ENCODE measurements at places on chromosomes 13 and 19. TPM values are rescaled to one million over a fixed set of nuclear protein-coding genes. Genes with fewer than 3 reads are reported as not detected.

The ADPRHL1 gene
- total RNA-seq, result 3.6 TPM

GRCh38 chr19:30224689-30225606 lies 147.2 kb upstream of the ZNF536 start:
- H3K27me3 ChIP-seq, result peaks cover 34% of the 10 kb centered on the region
- peak; percentile 60 for DNase-seq
- H3K4me3 ChIP-seq, result peak overlapping the region; percentile 60
- peak overlapping the region; percentile 60 for H3K27ac ChIP-seq
- no peaks in the 10 kb centered on the region for H3K36me3 ChIP-seq
- H3K4me1 ChIP-seq, result peaks cover 46% of the 10 kb centered on the region

- no peak for DNase-seq
- no peak overlapping the region for H3K4me3 ChIP-seq
- no peaks in the 10 kb centered on the region for H3K27me3 ChIP-seq
Observed at GRCh38 chr19:35018379-35018778, 11.9 kb upstream of the SCN1B start.

GRCh38 chr13:33380487-33381079 lies 95.0 kb upstream of the STARD13 start:
- no peaks in the 10 kb centered on the region for H3K4me1 ChIP-seq
- DNase-seq, result no peak
- no peak overlapping the region for H3K27ac ChIP-seq
- no peaks in the 10 kb centered on the region for H3K27me3 ChIP-seq

GRCh38 chr19:46052896-46053295 lies 12.1 kb upstream of the IGFL4 start:
- no peaks in the 10 kb centered on the region for H3K4me1 ChIP-seq
- DNase-seq, result no peak
- no peak overlapping the region for H3K4me3 ChIP-seq

DNA sequence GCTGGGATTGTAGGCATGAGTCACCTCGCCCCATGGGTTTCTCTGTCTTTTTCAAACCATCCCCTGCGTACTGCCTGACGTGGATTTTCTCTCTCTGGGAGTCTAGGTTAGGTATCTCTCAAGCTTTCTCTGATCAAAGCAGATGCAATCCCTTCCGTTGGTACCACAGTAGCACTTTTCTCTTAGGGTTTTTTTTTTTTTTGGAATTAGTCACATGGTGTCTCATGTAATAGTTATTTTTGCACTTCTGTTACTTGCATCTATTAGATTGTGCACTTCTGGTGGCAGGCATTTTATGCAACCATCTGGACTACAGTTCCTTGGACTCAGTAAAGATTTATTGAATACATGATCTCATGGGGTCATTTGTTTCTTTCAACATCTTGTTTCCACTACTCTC lies 72.1 kb downstream of the GPC6 start:
- H3K27ac ChIP-seq, result no peak overlapping the region
- no peak for DNase-seq
- H3K27me3 ChIP-seq, result no peaks in the 10 kb centered on the region
- H3K36me3 ChIP-seq, result no peaks in the 10 kb centered on the region
- no peaks in the 10 kb centered on the region for H3K4me1 ChIP-seq

DNA sequence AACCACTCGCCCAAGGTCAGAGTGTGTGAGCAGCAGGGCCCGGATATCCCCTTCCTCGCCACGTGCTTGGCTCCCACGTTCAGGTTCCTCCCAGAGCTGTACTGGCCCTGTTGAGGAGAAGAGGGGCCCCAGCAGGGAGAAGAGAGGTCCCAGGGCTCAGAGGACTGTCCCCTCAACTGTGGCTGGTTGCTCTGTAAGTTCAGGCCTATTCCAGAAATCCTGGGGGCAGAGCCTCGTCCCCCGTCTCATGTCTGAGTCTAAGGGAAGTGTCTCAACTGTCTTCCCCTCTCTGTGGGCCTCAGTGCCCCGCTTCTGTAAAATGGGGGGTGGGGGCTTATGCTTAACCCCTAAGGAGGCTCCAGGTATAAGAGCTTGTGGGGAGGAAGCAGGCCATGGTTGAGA lies 3.9 kb downstream of the PPP5C start:
- H3K4me3 ChIP-seq, result no peak overlapping the region
- H3K27ac ChIP-seq, result no peak overlapping the region
- DNase-seq, result no peak

DNA sequence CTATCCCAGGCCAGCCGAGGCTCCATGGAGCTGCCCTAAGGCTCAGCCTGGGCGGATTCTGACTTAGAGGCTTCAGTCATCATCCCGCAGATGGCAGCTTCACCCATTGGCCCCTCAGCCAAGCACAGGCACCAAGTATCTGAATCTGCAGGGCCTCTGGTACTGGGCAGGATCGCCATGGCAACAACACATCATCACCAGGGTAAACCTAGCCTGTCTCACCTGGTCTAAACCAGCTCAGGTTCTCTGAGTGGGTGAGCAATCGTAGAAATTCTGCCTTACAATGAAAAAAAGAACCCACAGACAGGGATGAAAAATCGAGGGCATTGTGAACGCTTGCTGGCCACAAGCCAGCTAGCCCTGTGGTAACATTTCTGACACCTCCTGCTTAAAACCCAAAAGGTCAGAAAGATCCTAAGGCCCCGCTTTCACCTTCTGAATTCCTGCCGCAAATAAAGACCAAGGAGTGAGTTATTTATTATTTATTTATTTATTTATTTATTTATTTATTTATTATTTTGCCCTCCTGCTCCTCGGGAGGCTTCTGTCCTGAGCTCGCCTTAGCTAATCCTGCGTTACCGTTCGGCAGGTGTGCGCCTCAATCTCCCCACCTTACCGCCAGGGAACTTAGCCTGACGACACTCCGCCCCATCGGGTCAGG lies 12.0 kb upstream of the CEACAM21 start:
- peaks cover 28% of the 10 kb centered on the region for H3K27me3 ChIP-seq
- H3K4me1 ChIP-seq, result peaks cover 19% of the 10 kb centered on the region
- no peaks in the 10 kb centered on the region for H3K36me3 ChIP-seq
- H3K4me3 ChIP-seq, result peak overlapping the region; percentile 24

The LYPD5 gene
- total RNA-seq, result 2.3 TPM

The ZNF439 gene
- total RNA-seq, result 30.2 TPM

The FFAR2 gene
- total RNA-seq, result 0.69 TPM

DNA sequence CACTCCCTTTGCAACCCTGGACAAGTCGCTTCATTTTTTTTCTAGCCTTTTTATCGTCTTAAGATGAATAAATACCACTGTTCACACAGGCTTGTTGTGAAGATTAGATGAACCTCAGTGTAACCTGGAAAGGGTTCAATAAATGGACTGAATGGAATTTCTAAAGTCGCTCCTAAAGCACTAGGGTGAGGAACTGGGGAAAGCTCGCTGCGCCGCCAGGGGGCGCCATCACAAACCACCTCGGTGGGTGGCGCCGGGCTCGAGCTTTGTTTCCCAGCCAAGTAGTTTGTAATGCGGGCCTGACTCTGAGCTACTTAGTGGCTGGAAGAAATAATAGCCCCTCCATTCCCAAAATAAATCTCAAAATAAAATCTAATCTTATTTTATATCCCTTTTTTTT lies 2.2 kb upstream of the CEACAM6 start:
- no peak overlapping the region for H3K4me3 ChIP-seq
- H3K27ac ChIP-seq, result no peak overlapping the region
- no peaks in the 10 kb centered on the region for H3K36me3 ChIP-seq
- H3K4me1 ChIP-seq, result no peaks in the 10 kb centered on the region
- peaks cover 13% of the 10 kb centered on the region for H3K27me3 ChIP-seq
- no peak for DNase-seq

- H3K4me1 ChIP-seq, result no peaks in the 10 kb centered on the region
- H3K27ac ChIP-seq, result no peak within 1 kb of the TSS
- H3K36me3 ChIP-seq, result peaks cover 2% of the 10 kb centered on the region
Observed at GRCh38 chr19:44671400-44671799, at the start of gene CEACAM19. CEACAM19 (plus strand) TSS chr19:44671482; CDS start chr19:44671932, 450 bp downstream.
